ENCODE measurements at places on chromosomes 4 and X.

DNA sequence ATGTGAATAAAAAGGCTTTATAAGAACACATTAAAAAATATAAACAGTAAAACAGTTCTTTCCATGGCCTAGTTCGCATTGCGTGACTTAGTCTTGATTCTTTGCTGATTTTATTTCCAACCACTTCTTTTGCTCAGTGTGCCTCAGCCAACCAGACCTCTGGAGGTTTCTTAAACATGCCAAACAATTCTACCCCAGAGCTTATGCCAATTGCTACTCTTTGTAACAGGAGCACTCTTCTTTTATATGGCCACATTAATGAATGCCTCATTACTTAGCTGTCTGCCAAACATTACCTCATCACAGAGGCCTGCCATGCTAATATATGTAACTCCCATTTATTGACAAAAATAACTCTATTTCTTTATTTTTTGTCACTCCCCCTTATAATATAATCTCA lies 202.3 kb downstream of the NDST4 start:
- H3K4me3 ChIP-seq, result no peak overlapping the region
- DNase-seq, result no peak
- no peaks in the 10 kb centered on the region for H3K4me1 ChIP-seq
- H3K36me3 ChIP-seq, result no peaks in the 10 kb centered on the region
- H3K27ac ChIP-seq, result no peak overlapping the region

GRCh38 chr4:170089668-170090351 lies at the start of gene AADAT:
AADAT (minus strand) TSS chr4:170089956; CDS start chr4:170089690, 266 bp downstream.
- peaks cover 2% of the 10 kb centered on the region for H3K36me3 ChIP-seq
- H3K4me1 ChIP-seq, result peaks cover 7% of the 10 kb centered on the region
- peak within 1 kb of the TSS; percentile 80 for H3K27ac ChIP-seq

- H3K27ac ChIP-seq, result no peak overlapping the region
- H3K27me3 ChIP-seq, result peaks cover 3% of the 10 kb centered on the region
- no peak for DNase-seq
- H3K4me3 ChIP-seq, result no peak overlapping the region
- no peaks in the 10 kb centered on the region for H3K36me3 ChIP-seq
Measured at GRCh38 chr4:7074426-7074825, 6.6 kb upstream of the GRPEL1 start.

GRCh38 chr4:40471923-40472322 lies 136.8 kb downstream of the CHRNA9 start:
- H3K27ac ChIP-seq, result no peak overlapping the region
- no peak for DNase-seq
- no peaks in the 10 kb centered on the region for H3K36me3 ChIP-seq

- H3K27me3 ChIP-seq, result no peaks in the 10 kb centered on the region
- H3K4me1 ChIP-seq, result peaks cover 4% of the 10 kb centered on the region
- H3K36me3 ChIP-seq, result no peaks in the 10 kb centered on the region
- no peak overlapping the region for H3K4me3 ChIP-seq
Measured at GRCh38 chrX:154733066-154733425, 17.8 kb downstream of the GAB3 start.

DNA sequence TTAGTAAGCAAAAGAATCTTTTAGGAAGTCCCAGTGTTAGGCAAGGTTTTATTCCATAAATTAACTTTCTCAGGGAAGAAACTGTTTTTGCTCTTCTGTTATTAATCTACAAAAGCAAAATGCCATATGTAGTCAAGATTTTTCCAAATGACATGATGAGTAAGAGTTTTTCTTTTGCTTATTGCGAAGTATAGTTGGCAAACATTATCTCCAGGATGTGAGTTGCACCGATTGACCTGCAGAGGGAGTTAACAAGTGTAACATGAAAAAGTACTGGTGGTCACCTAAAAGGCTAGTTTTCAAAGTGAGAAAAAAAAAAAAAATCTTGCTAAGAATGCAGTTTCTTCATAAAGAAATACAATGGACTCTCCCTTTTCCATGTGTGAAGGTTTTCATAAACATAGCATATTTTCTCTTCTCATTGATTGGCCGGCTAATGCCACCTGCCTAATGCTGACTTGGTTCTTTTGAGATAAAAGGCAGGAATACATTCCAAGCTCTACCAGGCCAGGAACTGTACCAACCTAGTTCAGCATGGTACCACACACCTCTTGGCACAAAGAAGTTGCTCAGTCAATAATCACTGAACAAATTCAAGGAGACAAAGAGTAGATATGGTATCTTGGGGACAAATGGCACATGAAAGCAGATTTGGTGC lies 100.2 kb downstream of the LNX1 start:
- no peak for DNase-seq
- no peak overlapping the region for H3K4me3 ChIP-seq
- no peaks in the 10 kb centered on the region for H3K36me3 ChIP-seq

DNA sequence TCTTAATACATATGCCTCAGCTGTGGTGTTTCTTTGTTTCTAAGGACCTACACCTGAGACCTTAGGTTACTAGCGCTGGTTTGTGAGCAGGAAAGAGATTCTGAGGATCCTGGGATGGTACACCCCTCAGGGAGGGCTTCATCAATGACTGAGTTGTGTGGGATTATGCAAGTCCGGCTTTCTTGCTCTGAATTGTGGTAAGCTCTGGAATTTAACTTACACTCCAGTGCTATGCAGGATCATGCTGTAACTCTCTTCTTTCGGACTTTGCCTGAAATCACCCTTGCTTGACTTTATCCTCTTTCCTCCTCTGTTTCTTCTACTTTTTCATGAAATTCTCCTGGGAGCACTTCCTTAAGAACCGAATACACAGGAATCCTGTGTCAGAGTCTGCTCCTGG lies 431.5 kb upstream of the BOD1L1 start:
- no peak overlapping the region for H3K27ac ChIP-seq
- H3K36me3 ChIP-seq, result no peaks in the 10 kb centered on the region
- no peaks in the 10 kb centered on the region for H3K27me3 ChIP-seq
- DNase-seq, result no peak

DNA sequence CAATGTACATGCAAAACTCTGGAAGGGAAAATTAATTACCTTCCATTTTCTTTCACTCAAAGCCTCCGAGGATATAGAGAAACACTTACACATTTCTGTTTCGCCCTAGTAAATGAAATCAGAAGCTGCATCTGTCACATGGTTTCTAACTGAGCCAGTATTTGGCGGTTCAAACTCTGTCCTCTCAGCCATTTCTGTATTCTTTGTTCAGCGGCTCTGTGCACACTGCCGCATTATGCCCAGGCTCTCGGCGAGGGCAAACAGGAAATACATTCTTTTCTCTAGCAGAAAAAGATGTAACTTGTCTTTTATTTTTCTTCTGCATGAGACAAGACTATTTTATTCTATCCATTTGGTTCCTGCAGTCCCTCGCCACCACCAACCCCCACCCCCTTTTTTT lies 71.4 kb upstream of the GPM6B start:
- DNase-seq, result no peak
- no peak overlapping the region for H3K4me3 ChIP-seq
- peaks cover 7% of the 10 kb centered on the region for H3K4me1 ChIP-seq
- H3K36me3 ChIP-seq, result no peaks in the 10 kb centered on the region
- H3K27me3 ChIP-seq, result no peaks in the 10 kb centered on the region

- no peak overlapping the region for H3K4me3 ChIP-seq
- H3K27me3 ChIP-seq, result no peaks in the 10 kb centered on the region
- DNase-seq, result no peak
- no peak overlapping the region for H3K27ac ChIP-seq
- no peaks in the 10 kb centered on the region for H3K4me1 ChIP-seq
- no peaks in the 10 kb centered on the region for H3K36me3 ChIP-seq
Measured at GRCh38 chrX:17465201-17465600, 90.2 kb downstream of the NHS start.

- peaks cover 4% of the 10 kb centered on the region for H3K27me3 ChIP-seq
- peaks cover 8% of the 10 kb centered on the region for H3K4me1 ChIP-seq
- H3K4me3 ChIP-seq, result no peak overlapping the region
- no peaks in the 10 kb centered on the region for H3K36me3 ChIP-seq
Measured at GRCh38 chr4:184807797-184808712, 17.7 kb downstream of the ACSL1 start.

- H3K36me3 ChIP-seq, result no peaks in the 10 kb centered on the region
- H3K4me3 ChIP-seq, result no peak overlapping the region
Measured at GRCh38 chr4:130293692-130294091, 1197.7 kb downstream of the C4orf33 start.

GRCh38 chrX:78710171-78710570 lies 37.3 kb upstream of the LPAR4 start:
- H3K4me1 ChIP-seq, result no peaks in the 10 kb centered on the region
- no peaks in the 10 kb centered on the region for H3K27me3 ChIP-seq
- no peak for DNase-seq
- no peak overlapping the region for H3K27ac ChIP-seq
- no peaks in the 10 kb centered on the region for H3K36me3 ChIP-seq
- no peak overlapping the region for H3K4me3 ChIP-seq

DNA sequence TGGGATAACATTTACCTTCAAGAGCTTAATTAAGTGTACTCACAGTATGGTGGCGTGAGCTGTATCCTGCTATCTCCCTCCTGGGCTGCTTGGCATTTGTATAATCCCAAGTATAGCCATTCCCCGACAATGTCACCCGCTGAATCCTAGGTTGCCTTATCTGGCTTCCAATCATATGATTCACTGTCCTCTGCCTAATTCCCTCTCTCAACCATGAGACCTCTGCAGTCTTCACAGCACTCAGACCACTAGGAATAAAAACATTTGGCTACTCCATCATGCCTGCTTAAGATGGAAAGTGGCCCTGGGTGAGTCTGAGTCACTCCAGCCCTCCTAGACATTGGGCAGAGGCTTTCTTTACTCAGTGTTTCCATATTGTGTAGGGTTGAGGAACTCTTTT lies 28.9 kb upstream of the WDFY3 start:
- no peak overlapping the region for H3K4me3 ChIP-seq
- DNase-seq, result no peak
- H3K4me1 ChIP-seq, result no peaks in the 10 kb centered on the region
- H3K27ac ChIP-seq, result no peak overlapping the region
- H3K36me3 ChIP-seq, result no peaks in the 10 kb centered on the region

DNA sequence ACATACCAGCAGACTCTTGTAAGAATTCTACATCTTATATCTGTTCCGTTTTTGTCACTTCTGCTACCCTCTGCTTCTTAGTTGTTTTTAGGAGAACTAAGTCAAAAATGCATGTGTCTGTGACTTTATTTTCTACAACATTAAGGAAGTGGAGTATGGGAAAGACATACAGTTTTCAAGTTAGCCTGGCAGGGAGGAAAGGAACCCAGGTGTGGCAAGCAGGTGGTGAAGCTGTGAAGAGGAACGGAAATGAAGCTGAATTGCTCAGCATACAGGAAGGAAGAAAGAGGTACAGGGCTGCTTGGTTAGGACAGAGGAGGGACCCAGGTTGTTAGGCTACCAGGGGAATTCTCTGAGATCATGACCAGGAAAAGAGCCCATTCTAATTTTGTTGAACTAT lies 9.4 kb downstream of the GPRIN3 start:
- H3K27ac ChIP-seq, result no peak overlapping the region
- H3K36me3 ChIP-seq, result no peaks in the 10 kb centered on the region
- H3K4me1 ChIP-seq, result no peaks in the 10 kb centered on the region
- no peak for DNase-seq
- H3K27me3 ChIP-seq, result no peaks in the 10 kb centered on the region

DNA sequence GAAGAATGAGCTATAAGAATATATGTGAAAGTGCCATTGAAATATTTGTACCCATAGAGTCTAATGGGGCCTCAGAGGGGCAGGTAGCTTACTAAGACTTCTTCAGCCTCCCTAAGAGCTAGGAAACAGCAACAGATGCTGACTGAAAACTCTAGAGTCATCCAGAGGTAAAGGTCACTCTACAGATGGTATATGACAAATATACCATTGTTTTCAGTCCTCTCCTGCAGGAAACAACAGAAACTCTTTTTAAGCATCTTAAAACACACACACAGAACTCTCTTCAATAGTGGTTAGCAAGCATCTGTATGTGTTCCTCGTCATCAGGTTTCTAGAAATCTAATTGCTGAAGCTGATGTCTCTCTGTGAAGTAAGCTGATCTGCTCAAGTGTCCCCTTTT lies 313.8 kb upstream of the GATB start:
- H3K4me1 ChIP-seq, result peaks cover 21% of the 10 kb centered on the region
- no peaks in the 10 kb centered on the region for H3K27me3 ChIP-seq
- DNase-seq, result no peak
- no peak overlapping the region for H3K4me3 ChIP-seq

GRCh38 chr4:25233194-25233593 lies 639 bp upstream of the PI4K2B start:
- H3K4me1 ChIP-seq, result no peaks in the 10 kb centered on the region
- H3K27ac ChIP-seq, result no peak overlapping the region

GRCh38 chr4:7356667-7357310 lies 77.9 kb downstream of the PSAPL1 start:
- H3K4me1 ChIP-seq, result peaks cover 15% of the 10 kb centered on the region
- no peak overlapping the region for H3K27ac ChIP-seq
- DNase-seq, result no peak
- H3K4me3 ChIP-seq, result no peak overlapping the region

GRCh38 chr4:12116009-12116552 lies 687.4 kb upstream of the HS3ST1 start:
- no peaks in the 10 kb centered on the region for H3K36me3 ChIP-seq
- H3K4me1 ChIP-seq, result no peaks in the 10 kb centered on the region
- no peak overlapping the region for H3K4me3 ChIP-seq
- DNase-seq, result no peak
- H3K27me3 ChIP-seq, result no peaks in the 10 kb centered on the region
- no peak overlapping the region for H3K27ac ChIP-seq

DNA sequence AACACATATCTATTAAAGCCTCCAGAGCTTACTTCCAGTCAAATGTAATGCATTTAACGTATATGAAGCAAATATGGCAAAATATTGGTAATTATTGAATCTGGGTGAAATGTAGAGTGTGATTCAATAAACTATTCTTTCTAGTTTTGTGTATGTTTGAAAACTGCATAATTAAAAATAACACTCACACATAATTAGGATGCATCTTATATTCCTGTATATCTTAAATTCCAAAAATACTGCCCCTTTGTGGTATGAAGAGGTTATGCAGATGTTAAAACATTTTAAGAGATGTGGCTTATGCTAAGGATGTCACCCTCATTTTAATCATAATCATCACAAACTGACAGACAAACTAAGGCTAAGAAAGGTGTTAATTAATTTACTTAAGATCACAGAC lies 182.9 kb downstream of the COX18 start:
- no peak overlapping the region for H3K4me3 ChIP-seq
- no peak for DNase-seq
- no peaks in the 10 kb centered on the region for H3K36me3 ChIP-seq
- H3K4me1 ChIP-seq, result no peaks in the 10 kb centered on the region

- H3K4me1 ChIP-seq, result no peaks in the 10 kb centered on the region
- no peak for DNase-seq
- H3K36me3 ChIP-seq, result no peaks in the 10 kb centered on the region
- H3K27ac ChIP-seq, result no peak overlapping the region
Measured at GRCh38 chr4:171378323-171378722, 434.9 kb upstream of the GALNTL6 start.

GRCh38 chr4:154332681-154333421 lies 158.7 kb downstream of the DCHS2 start:
- H3K27ac ChIP-seq, result no peak overlapping the region
- peaks cover 33% of the 10 kb centered on the region for H3K27me3 ChIP-seq
- H3K36me3 ChIP-seq, result no peaks in the 10 kb centered on the region
- no peaks in the 10 kb centered on the region for H3K4me1 ChIP-seq
- DNase-seq, result no peak

DNA sequence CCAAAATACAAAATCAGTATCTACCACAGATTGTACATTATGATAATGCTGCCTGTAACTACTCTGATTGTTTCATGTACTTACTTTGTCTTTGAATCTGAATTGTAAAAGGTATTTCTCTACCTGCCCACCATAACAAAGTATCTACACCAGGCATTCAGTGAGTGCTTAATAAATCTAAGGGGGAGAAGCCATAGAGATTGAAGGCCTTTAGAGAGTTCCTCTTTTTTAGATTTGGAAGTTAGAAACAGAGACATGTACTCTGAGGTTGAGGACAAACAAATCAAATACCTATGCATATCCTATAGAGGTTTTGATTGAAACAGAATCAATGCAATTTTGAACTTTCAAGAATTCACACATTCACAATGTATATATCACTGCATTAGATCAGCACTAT lies 42.7 kb downstream of the SAT1 start:
- no peak overlapping the region for H3K4me3 ChIP-seq
- no peaks in the 10 kb centered on the region for H3K4me1 ChIP-seq
- H3K36me3 ChIP-seq, result no peaks in the 10 kb centered on the region
- no peak overlapping the region for H3K27ac ChIP-seq
